ENCODE measurements at places on chromosomes 7 and 10.

DNA sequence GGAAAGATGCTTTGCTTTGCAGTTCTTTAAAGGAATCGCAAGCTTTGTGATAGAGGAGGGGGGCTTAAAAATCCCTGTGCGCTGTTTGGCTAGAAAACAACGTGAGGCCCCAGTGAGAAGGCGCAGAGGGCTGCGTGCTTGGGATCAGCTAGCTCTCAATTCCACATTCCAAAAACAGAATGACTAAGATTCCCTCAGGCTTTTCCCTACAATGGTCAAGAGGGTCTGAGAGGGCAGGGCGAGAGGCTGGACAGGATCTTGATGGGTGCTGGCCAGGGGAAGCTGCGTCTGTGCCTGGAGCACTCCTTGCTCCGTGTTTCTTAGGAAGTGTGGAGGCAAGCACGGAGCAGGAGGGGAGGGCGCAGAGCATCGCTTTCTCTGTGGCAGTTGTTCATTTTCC is 72.1 kb upstream of the INHBA start:
- H3K4me3 ChIP-seq: no peak overlapping the region
- H3K27me3 ChIP-seq: no peaks in the 10 kb centered on the region
- peaks cover 4% of the 10 kb centered on the region for H3K4me1 ChIP-seq
- H3K27ac ChIP-seq: no peak overlapping the region
- DNase-seq: no peak

DNA sequence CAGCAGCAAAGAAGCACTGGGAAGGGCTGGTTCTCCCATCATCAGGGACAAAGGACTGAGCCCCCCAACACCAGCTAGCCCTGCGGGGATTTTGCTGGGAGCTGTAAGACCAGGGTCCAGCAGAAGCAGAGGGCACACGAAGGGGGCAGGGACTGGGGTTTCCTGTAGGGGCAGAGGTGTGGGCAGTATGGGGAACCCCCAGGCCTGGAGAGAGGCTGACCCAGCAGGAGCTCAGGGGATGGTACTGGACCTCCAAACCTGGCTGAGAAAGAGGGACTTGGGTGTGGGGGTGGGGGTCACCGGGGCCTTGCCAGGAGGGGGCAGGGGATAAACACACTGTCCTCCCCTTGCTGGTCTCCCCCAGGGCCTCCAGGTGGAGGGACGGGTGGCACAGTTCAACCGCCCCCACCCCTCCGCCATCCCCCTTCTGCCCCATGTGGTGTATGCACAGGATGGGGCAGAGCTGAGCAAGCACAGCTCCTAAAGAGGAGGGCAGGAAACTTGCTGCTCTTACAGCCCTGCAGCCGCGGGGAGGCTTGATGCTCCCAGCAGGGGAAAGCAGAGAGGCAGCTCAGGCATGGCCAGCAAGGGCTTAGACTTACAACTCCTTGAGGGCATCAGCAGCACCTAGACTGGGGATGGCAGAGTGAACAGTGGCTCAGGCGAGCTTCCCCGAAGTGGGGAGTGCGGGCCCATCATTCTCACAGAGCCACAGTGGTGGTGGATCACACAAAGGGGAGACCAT is 12.4 kb upstream of the RET start:
- no peak for DNase-seq
- H3K27ac ChIP-seq: no peak overlapping the region
- H3K36me3 ChIP-seq: no peaks in the 10 kb centered on the region
- H3K4me1 ChIP-seq: no peaks in the 10 kb centered on the region
- no peak overlapping the region for H3K4me3 ChIP-seq

GRCh38 chr7:106138776-106139175 is 26.7 kb upstream of the SYPL1 start:
- H3K27ac ChIP-seq: no peak overlapping the region
- no peaks in the 10 kb centered on the region for H3K4me1 ChIP-seq
- H3K36me3 ChIP-seq: no peaks in the 10 kb centered on the region
- DNase-seq: no peak

- H3K4me3 ChIP-seq: no peak overlapping the region
- H3K4me1 ChIP-seq: peaks cover 13% of the 10 kb centered on the region
- no peak overlapping the region for H3K27ac ChIP-seq
- peaks cover 37% of the 10 kb centered on the region for H3K36me3 ChIP-seq
- DNase-seq: no peak
- no peaks in the 10 kb centered on the region for H3K27me3 ChIP-seq
Observed at GRCh38 chr7:2932402-2933251, 88.5 kb upstream of the GNA12 start.

GRCh38 chr7:113256883-113257531 is 138.7 kb upstream of the SMIM30 start:
- H3K4me3 ChIP-seq: no peak overlapping the region
- DNase-seq: no peak
- no peak overlapping the region for H3K27ac ChIP-seq
- H3K4me1 ChIP-seq: no peaks in the 10 kb centered on the region
- H3K27me3 ChIP-seq: no peaks in the 10 kb centered on the region

GRCh38 chr7:12909483-12909882 is 222.1 kb downstream of the ARL4A start:
- H3K4me1 ChIP-seq: no peaks in the 10 kb centered on the region
- no peak overlapping the region for H3K4me3 ChIP-seq
- DNase-seq: no peak

DNA sequence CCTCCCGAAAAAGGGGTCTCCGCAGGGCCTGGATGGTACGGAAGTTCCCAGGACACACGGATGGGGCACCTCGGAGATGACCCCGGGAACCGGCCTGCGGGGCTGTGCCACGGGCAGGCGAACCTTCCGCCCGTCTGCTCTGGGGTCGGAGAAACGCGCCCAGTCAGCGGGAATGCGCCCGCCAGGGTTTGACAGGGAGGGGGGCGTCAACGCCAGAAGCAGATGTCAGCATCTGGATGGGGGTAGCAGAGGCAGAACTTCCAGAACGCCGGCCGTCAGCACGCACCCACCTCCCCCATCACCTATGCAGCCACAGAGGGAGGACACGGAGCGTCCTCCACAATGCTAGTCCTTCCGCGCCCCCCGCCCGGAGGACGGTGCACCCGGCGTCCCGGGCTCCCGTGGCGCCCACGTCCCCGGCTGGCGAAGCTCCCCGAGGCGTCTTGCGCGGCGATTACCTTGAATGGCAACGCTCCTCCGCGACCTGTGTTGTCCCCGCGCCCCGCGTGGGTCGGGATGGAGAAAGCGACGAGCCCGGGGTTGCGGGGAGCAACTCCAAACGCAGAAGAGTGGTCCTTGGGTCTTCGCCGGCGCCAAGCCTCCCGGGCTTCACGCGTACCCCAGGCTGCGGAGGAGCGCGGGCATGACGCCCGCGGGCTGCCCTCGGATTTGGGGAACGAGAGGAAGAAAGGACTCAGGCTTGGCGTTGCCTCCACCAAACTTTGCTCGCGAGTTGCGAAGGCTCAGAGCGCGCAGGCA is 561 bp downstream of the FGFR2 start:
- DNase-seq: no peak
- peaks cover 2% of the 10 kb centered on the region for H3K4me1 ChIP-seq
- H3K27ac ChIP-seq: no peak overlapping the region
- peaks cover 69% of the 10 kb centered on the region for H3K27me3 ChIP-seq

DNA sequence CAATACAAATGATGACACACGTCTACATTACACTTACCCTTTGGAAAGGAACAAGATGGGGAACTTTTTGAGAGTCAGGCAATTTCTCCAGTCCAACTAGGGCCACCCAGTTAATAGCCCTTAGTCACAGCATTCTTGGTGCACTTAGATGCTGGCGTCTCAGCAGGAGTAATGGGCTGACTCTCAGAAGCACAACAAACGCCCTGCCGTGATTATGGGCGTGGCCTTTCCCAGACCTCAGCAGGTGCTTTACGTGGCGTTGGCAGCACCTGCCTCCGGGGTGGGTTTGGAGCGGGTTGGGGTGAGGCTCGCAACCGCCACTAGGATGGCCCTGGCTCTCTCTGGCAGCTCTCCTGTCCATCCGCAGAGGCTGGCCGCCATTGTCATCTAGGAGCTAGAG is 147.6 kb upstream of the SHH start:
- no peaks in the 10 kb centered on the region for H3K36me3 ChIP-seq
- H3K27me3 ChIP-seq: peaks cover 4% of the 10 kb centered on the region
- no peak overlapping the region for H3K4me3 ChIP-seq
- H3K27ac ChIP-seq: no peak overlapping the region
- H3K4me1 ChIP-seq: peaks cover 29% of the 10 kb centered on the region
